ENCODE measurements at places on chromosomes 7 and 10.

GRCh38 chr10:104308439-104308903 is 29.8 kb downstream of the ITPRIP start:
- DNase-seq: no peak

- no peak for DNase-seq
These were observed at the start of gene CLEC2L for GRCh38 chr7:139523199-139523941. Gene CLEC2L (plus strand): TSS chr7:139523685. CDS start chr7:139523928, 243 bp downstream.

DNA sequence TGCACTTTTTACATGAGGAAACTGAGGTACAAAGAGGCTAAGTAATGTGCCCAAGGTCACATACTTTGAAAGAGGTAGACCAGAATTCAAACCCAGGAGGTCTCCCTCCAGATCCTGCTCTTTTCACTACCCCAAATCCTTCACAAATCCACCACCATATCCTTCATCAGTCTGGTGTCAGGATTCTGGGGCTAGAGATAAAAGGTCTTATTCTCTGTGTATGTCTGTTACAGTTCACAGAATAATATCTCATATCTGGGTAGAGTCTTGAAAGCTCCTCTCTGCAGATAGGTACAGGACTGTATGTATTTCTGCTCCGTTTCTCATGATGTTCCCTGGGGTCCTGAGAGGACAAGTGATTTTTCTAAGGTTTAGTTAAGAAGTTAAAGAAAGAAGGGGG is 4.9 kb downstream of the PIK3CG start:
- DNase-seq: no peak

DNA sequence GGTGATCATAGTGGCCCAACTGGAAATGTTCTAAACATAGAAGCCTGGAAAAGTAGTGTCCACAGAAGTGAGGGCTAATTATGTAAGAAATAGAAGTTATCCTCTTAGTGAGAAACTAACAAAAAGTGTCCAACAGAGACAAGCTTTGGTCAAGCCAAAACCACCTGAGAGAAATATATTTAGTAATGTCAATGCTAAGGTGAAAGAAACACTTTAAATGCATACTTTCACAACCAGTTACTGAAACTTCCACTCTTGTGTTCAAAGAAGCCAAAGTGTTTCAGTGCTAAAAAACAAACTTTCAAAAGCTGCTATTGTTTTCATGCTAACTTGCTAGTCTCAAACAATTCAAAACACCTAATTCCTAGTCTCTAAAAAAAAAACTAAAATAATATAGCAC is 18.1 kb downstream of the RAB11FIP2 start:
- DNase-seq: no peak

GRCh38 chr7:138752518-138753149 is 45.2 kb upstream of the TMEM213 start:
- DNase-seq: peak; percentile 97

DNA sequence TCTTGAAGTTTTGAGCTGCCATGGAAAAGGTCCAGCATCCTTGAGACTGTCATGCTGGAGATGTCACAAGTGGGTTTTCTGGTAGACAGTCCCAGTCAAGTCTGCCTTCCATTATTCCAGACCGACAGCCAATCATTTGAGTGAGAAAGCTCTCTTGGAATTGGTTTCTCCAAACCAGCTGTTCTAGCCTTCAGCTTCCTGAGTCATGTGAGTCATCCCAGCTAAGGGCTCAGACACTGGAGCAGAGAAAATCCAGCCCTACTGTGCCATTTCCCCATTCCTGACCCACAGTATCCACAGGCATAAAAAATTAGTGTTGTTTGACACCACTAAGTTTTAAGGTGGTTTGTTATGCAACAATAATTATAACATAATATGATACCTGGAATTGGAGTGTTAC is 219.0 kb downstream of the ADRA2A start:
- DNase-seq: no peak

DNA sequence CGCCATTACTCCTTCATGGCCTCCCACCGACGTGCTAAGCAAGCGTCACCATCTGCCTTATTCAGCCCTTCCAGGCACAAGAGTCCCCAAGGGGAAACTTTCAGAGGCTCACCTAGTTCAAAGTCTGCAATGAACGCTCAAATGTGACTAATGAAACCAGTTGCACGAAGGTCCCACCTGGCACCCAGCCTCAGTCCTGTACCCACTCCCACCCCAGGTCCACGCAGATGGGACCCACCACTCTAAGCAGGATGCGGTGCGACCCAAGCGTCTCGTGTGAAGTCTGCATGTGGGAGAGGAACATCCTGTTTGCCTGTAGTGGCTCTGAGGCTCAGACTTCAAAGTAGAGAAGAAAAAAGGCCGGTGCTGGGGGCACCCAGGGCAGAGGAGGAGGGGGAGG is 40.3 kb downstream of the RGS10 start:
- peak; percentile 83 for DNase-seq

GRCh38 chr10:122393288-122393687 is 18.8 kb downstream of the PLEKHA1 start:
- no peak for DNase-seq

- DNase-seq: no peak
These were observed 575.7 kb downstream of the PTPRN2 start for GRCh38 chr7:158011941-158012340.

- DNase-seq: no peak
These were observed 458.6 kb upstream of the KLF6 start for GRCh38 chr10:4243651-4244050.

DNA sequence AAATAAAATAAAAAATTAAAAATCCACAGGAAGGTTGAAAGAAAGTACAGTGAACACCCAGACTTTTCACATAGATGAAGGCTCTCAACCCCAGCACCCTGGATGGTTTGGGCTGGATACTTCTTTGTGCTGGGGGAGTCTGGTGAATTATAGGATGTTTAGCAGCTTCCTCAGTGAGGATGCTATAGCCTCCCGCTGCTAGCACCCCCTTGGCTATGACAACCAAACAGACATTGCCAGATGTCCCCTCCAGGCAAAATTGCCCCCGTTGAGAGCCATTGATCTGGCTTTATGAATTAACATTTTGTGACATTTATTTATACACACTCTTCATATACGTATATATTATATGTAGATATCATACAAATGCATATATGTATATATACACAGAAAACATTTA is 21.6 kb downstream of the SMKR1 start:
- no peak for DNase-seq

- no peak for DNase-seq
These were observed 72.3 kb downstream of the ELMO1 start for GRCh38 chr7:37376386-37376785.

DNA sequence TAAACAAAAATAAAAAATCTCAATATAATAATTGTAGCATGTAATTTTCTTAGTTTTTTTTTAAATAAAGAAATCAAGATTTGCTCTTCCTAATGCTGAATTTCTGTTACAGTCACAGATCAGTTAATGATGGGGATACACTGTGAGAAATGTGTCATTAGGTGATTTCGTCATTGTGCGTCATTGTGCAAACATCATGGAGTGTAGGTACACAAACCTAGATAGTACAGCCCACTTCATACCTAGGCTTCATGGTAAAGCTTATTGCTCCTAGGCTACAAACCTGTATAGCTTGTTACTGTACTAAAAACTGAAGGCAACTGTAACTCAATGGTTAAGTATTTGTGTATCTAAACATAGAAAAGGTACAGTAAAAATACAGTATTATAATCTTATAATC is 74.4 kb upstream of the LSM8 start:
- DNase-seq: no peak

Measured in CD4-positive, alpha-beta T cell treated with Interleukin-15 for 1 hour (primary cell).